ENCODE measurements at places on chromosomes 7 and 10. TPM values are rescaled to one million over a fixed set of nuclear protein-coding genes. Genes with fewer than 3 reads are reported as not detected.

Gene CPA4
- 0.37 TPM for total RNA-seq

Gene AIFM2
- 9.6 TPM for total RNA-seq

Gene NODAL
- total RNA-seq, result not detected

DNA sequence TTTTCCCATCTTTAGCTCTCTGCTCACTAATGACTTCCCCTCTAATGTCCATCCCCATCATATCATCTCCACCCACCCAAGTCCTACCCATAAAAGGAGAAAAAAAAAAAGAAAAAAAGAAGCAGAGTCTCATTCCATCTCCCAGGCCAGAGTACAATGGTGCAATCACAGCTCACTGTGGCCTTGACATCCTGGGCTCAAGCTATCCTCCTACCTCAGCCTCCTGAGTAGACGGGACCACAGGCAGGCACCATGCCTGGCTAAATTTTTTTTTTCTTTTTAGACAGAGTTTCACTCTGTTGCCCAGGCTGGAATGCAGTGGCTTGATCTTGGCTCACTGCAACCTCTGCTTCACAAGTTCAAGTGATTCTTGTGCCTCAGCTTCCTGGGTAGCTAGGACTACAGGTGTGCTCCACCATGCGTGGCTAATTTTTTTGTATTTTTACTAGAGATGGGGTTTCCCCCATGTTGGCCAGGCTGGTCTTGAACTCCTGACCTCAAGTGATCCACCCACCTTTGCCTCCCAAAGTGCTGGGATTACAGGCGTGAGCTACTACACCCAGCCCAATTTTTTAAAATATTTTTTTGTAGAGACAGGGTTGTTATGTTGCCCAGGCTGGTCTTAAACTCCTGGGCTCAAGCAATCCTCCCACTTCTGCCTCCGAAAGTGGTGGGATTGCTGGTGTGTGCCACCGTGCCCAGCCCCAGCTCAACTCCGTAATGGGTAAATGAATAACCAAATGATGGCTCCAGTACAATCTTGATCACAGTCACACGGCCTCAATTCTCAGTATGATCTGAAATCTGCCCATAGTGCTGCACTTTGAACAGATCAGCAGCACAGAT, 24.6 kb upstream of the SGMS1 start:
- DNase-seq, result no peak

DNA sequence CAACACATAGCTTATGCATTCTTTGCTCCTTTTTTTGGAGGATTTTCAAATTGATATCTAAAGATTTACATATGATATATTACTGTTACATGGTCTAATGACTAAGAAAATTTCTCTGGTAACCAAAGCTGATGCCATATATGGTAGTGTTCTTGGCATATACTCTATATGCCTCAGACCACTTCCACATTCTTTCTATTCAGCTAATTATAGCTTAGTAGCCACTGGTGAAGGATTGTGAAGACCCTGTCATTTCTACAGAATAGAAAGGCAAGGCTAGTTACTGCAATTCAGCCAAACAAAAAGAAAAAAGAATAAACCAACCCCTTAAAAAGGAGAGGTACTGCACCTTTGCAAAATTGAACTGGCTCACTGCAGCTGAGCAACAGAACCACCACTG, 3.7 kb downstream of the PURB start:
- DNase-seq, result no peak

DNA sequence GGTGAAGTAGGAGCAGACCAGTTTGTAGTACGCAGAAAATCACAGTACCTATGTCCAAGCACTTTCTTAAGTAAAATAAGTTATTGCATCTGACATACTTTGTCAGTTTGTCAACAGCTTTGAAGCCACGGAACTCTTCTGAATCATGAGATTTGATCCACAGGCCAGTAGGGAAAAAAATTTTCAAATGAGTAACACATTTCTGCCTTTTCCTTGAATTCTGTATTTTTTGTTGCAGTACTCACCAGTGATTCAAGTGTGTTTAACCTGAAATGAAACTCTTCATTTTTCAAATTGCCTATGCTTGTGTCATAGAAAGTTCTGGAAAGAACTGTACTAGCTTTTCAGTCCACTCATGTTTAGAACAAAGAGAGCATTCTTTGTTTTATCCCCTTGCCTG, 337.7 kb downstream of the GATA3 start:
- no peak for DNase-seq

GRCh38 chr7:86932038-86932512, 127.4 kb downstream of the ELAPOR2 start:
- no peak for DNase-seq

DNA sequence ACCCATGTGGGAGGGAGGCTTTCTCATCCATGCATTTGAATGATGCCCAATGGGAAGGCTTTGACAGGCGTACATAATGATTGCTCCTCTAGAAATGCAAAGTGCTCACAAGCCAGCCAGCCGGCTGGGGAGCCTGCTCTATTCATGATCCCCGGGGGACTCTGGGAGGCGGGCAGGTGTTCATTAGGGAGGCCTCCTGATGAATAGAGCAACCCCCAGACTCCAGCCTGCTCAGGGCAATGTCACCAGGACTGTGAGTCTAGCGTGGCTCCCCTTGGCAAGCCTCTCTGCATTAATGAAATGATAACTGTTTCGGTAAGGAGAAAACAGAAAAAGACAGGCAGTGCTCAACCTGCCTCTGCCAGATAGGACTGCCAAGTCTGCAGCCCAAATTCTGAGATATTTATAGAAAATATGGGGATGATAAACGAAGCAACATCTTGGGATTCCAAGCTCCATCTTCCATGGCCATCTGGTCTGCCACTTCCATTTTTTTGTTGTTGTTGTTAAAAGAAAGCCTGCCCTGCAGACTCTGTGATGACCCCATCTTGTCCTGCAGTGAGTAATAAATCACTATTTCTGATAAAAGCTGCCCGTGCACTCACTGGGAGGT, 236.4 kb downstream of the PRPF18 start:
- no peak for DNase-seq

GRCh38 chr7:93828260-93828659, 62.3 kb downstream of the TFPI2 start:
- DNase-seq, result no peak
